ENCODE measurements at places on chromosomes 6 and 20. TPM values are rescaled to one million over a fixed set of nuclear protein-coding genes. Genes with fewer than 3 reads are reported as not detected.

DNA sequence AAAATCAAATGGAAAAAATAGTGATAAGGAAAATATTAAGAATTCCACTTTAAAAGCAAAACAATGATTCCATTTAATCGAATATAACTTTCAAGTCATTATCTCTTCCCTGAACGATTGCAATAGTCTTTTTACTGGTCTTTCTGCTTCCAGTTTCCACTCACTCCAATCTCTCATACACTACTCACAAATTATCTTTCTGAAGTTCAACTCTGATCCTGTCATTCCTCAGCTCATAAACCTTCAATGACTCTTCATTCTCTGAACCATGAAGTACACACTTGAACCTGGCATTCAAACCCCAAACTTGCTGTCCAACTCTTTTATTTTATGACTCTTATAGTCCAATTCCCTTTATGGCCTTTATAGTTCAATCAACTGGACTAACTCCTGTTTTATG is 304.1 kb upstream of the TCF21 start:
- no peak for DNase-seq

GRCh38 chr6:35141007-35141655 is at the start of gene TCP11:
TCP11 (minus strand) TSS chr6:35141339; CDS start chr6:35140870, 469 bp downstream.
- peak; percentile 28 for DNase-seq

GRCh38 chr20:36786246-36786645 is 12.7 kb upstream of the DSN1 start:
- no peak for DNase-seq

DNA sequence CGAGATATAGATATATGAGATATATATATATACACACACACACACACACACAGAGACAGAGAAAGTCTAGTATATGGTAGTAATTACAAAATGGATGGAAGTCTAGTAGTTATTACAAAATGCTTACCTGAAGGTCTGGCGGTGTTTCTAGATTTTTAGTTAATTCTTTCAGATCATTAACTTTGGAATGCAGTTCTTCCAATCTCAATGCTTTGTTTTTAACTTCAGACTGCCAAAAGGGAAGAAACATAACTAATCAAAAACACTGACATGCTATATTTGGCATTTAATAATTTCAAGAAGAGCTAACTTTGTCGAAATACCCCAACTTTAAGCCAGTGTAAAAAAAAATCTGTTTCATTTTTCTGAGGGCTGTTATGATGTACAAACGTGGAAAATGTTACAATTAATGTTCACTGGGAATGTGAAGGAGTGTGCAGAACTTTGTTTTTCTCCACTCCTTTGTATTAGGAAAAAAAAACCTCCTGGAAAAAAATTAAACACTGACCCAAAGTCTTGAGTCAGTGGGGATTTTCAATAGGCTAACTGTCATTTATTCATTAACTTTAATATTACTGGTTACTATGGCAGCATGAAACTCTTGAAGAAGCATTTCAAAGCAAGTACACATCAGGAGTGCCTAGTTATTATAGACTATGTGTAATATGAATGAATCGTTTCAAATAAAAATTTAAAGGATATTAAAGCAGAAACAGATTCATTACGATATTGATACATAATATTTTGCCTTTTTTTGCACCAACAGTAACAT is 232.9 kb downstream of the SYNE1 start:
- DNase-seq: no peak

DNA sequence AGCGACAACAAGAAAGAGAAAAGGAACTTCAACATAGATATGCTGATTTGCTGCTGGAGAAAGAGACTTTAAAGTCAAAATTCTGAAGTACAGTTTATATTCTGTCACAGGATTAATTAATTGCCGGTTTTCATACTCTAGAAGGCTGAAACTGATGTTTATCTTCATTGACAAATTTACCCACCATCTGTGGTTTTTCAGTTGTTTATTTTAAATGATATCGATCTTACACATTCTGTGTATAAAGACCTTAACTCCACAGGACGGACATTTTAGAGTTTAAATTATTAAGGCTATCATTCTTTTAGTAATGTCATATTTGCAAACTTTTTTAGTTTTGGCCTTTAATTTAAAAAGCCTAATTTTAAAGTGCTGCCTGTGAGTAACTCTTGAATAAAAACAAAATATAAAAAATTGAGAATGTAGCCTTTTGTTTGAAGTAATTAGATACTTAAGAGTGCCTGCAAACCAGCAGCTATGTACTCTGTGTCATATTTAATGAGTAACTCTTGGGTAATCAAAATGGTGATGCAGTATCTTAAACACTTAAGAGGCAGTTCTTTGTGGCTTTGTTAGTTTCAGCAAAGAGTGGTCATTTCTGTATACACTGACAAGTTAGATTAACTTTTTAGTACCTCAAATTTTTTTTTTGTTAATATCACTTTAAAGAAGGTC is 59.3 kb downstream of the CDC5L start:
- peak; percentile 92 for DNase-seq

DNA sequence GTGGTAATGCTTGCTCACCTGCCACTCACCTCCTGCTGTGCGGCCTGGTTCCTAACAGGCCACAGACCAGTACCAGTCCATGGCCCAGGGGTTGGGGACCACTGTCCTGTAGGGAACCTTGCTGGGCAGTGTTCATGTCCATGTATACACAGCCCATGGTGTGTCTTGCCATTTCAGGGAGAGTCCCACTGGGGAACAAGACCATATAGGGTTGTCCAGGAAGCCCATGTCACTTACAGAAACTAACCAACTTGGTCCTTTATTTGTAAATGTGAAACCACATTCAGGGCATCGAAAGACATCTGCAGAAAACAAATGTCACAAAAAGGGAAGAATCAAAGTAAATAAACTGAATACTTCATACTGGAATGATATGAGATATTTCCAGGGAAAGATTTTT is 179.1 kb downstream of the NFATC2 start:
- no peak for DNase-seq

DNA sequence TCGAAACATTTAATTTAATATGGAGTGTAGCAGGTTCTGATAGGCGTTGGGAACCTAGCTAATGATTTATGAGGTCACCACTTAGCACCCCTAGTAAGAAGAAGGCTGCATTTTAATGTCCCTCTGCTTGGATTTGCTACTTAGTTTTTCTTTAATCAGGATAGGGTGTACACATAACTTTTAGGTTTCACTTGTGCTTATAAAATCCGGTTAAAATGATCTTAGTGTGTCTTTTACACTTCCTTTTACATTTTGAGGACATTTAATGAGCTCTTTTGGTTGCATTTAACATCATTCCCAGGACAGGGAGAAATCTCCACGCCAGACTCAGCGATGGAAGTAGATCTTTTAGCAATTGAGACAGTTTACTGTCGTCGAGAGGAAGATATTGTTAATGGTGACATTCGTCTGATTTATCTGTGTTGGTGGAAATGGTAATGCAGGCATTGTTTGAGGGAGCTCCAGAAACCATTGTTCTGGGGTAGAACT is 5.6 kb downstream of the TFAP2A start:
- DNase-seq: no peak

GRCh38 chr6:25794784-25795183 is 37.1 kb downstream of the SLC17A1 start:
- no peak for DNase-seq

GRCh38 chr6:17031961-17032360 is 69.9 kb upstream of the STMND1 start:
- no peak for DNase-seq

- DNase-seq: no peak
These were observed 78.6 kb upstream of the TOX2 start for GRCh38 chr20:43835944-43836508.

DNA sequence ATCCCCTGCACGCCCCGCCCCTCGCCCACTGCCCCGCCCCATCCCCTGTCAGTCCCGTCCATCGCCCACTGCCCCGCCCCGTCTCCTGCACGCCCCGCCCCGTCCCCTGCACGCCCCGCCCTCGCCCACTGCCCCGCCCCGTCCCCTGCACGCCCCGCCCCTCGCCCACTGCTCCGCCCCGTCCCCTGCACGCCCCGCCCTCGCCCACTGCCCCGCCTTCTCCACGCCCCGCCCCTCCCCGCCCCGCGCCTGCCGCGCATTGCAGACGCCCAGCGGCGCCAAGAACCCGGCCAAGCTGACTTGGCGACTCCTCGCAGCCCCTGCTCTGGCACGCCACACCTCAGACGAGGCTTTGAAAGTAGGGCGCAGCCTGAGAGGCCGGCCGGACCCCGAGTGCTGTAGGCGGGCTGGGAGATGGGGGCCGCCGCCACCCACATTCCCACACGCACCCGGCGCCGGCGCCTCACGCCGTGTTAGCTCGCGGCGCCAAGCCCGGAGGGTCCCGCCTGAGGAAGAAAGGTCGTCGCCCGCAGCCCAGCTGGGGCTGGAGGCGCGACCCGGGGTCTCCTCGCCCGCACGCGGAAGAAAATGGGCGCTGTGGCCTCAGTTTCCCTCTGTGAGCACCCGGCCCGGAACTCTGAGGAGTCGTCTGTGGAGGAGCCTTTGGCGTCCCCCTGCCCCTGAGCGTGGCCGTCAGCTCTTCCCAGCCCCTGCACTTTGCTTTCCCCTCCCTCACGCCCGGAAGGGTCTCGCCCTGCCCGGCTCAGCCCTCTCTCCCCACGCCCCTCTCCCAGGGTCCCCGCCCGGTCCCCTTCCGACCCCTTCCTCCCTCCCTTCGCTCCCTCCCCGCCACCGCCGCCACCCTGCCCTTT is at the start of gene RAD21L1:
TSS of gene RAD21L1 (plus strand) at position 262 of the 872 bp plus-strand sequence. CDS start 2,410 bp downstream, outside the sequence.
- peak; percentile 88 for DNase-seq

The TFAP2C gene
- polyA plus RNA-seq: 16.6 TPM

The MUC22 gene
- polyA plus RNA-seq: not detected

The CTCFL gene
- polyA plus RNA-seq: not detected

Measured in GM23248 (cell line).